ENCODE measurements at places on chromosomes 2 and 18. TPM values are rescaled to one million over a fixed set of nuclear protein-coding genes. Genes with fewer than 3 reads are reported as not detected.

The C2orf78 gene
- not detected for total RNA-seq

GRCh38 chr2:170535552-170535951 is 179.6 kb upstream of the SP5 start:
- DNase-seq = no peak

The TMEM237 gene
- 52.7 TPM for total RNA-seq

DNA sequence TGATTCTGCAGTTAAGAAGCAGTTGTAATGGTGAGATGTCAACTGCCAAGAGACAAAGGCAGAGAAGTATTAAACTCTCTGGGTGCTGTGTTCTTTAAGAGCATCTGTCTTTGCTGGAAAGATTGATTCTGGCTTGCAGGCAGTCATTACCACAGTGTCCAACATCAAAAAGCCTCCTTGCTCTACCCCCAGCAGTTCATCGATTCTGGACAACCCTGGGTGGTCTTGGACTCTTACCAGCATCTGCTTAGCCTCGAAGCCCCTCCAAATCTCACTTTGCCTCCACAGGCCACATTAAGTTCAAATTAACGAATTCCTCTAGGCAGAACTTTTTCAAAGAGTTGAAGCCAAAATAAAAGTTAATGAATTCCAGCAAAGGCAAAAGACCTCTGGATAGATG is 1061.4 kb downstream of the TSN start:
- DNase-seq = no peak

DNA sequence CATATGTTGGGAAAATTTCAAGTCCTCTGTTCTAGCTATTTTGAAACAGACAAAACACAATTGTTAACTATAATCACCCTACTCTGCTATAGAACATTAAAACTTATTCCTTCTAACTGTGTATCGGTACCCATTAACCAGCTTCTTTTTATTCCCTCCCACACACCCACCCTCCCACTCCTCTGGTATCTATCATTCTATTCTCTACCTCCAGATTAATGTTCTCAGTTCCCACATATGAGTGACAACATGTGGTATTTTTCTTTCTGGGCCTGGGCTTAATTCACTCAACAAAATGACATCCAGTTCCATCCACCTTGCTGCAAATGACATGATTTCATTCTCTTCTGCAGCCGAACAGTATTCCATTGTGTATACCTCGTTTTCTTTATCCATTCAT is 43.3 kb downstream of the EXOC6B start:
- no peak for DNase-seq

- no peak for DNase-seq
These were observed 728 bp downstream of the AUP1 start for GRCh38 chr2:74528600-74529356.

- no peak for DNase-seq
These were observed 57.0 kb downstream of the OSBPL6 start for GRCh38 chr2:178251151-178251955.

GRCh38 chr2:60602828-60603532 is 49.5 kb upstream of the BCL11A start:
- DNase-seq = no peak

DNA sequence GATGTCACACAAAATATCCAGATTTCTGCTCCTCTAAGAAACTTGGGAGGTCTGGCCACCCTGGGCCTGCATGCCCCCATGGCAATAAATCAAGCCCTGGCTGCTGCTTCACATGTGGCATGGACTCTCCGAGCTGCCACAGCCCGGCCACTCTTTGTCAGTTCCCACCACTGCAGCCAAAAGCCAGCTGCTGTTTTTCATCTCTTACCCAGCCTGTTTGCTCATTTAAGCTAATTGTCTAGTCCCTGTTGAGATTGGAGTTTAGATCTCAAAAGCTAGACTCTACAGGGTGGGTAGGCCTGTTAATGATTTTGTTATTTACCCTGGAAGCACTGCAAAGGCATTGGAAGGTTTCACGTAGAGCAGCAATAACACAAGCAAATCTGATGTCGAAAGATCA is 20.9 kb upstream of the ANXA4 start:
- no peak for DNase-seq

Data from mesothelial cell of epicardium (in vitro differentiated cells).